NCI-H1930 (cell line): ENCODE measurements at places on chromosomes 5 and 9.
A peak's percentile ranks its signal among the peaks of the same experiment; 100 is the strongest.

GRCh38 chr9:93173365-93174051, 10.4 kb upstream of the WNK2 start:
- DNase-seq, result no peak

DNA sequence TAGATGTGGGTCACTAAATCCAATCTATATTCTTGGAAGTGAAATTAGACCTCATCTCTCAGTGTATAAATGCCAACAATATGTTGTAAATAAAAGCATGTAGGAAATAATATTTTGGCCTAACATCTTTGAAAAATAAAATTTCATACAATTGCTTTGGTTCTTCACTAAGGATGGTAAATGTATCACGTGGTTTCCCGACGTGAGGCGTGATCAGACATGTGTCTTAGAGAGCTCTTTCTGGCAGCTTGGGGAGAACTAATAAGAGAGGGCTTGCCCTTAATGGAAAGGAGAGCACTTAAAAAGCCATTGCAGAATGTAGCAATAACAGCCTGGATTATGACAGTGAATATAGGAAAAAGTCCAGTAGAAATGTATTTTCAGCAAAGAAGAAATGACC, 602.6 kb downstream of the CDH12 start:
- DNase-seq, result no peak

- DNase-seq, result peak; percentile 64
Observed at GRCh38 chr9:1871626-1872419, 143.3 kb upstream of the SMARCA2 start.

- DNase-seq, result no peak
Observed at GRCh38 chr5:173645890-173646574, 29.6 kb upstream of the BOD1 start.

DNA sequence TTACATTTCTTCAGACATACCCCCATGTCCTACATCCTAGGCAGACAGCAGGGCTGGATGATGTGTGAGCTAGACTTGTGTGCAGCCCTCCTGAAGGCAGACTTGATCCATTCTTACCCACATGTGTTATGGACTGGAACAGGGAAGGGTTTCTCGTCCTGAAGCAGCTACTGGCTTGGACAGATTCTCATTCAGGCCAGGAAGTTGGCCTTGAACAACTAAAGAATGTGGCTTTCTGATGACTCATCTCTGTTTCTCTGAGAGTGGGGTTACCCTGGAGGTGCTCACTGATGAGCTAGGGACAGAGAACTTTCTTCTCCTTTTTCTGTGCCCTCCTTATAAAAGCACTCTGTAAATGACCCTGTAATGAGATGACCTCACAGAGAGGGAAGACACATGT, 246.5 kb downstream of the PCSK5 start:
- DNase-seq, result no peak

- DNase-seq, result peak; percentile 75
Observed at GRCh38 chr5:27015758-27016157, 22.6 kb downstream of the CDH9 start.

DNA sequence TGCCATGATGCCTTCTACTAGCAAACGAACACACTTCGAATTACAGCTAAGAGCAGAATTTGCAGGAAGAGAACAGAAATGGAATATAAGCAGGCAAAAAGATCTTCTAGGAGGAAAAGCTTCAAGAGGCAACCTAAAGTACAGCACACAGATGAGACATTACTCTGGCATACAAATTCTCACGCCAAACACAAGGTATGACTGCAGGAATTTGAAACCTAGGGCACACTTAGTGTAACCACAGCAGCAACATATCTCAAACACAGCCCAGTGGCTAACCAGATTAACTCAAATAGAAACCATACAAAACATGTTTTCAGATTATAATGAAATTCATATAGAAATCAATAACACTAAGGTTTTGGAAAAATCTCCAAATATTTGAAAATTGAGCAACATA, 481.0 kb upstream of the RGMB start:
- no peak for DNase-seq

DNA sequence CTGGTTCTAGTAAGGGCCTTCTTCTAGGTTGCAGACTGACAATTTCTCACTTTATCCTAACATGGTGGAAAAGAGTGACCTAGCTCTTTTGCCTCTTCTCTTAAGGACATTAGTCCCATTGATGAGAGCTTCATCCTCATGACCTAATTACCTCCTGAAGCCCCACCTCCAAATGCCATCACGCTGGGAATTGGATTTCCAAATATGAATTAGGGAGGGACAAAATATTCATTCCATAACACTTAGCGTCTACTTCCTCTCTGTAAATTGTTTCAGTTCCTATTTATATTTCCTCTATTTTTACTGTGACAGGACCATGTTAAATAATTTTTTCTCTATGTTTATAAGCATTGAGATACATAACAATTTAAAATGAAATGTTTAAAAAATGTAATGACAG, 408.8 kb downstream of the CDH10 start:
- no peak for DNase-seq

DNA sequence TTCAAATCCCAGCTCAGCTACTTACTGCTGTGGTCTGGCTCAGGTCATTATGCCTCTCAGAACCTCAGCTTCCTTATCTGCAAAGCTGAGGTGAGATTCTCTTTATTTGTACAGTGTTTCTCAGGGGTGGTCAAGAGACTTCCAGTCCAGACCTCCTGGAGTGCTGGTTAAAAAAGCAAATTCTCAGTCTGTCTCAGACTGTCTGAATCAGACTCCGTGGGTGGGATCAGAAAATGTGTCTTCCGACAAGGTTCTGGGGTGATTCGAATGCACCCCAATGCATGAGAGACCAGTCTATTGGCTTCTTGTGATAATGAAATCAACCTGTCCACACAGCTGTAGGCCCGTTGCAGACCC, 137.7 kb upstream of the SMIM23 start:
- DNase-seq, result no peak

- no peak for DNase-seq
Observed at GRCh38 chr5:73641811-73642210, 15.8 kb downstream of the ARHGEF28 start.

GRCh38 chr5:82022499-82022898, 50.7 kb downstream of the ATG10 start:
- no peak for DNase-seq

GRCh38 chr9:84688956-84689355, 19.4 kb downstream of the NTRK2 start:
- no peak for DNase-seq

DNA sequence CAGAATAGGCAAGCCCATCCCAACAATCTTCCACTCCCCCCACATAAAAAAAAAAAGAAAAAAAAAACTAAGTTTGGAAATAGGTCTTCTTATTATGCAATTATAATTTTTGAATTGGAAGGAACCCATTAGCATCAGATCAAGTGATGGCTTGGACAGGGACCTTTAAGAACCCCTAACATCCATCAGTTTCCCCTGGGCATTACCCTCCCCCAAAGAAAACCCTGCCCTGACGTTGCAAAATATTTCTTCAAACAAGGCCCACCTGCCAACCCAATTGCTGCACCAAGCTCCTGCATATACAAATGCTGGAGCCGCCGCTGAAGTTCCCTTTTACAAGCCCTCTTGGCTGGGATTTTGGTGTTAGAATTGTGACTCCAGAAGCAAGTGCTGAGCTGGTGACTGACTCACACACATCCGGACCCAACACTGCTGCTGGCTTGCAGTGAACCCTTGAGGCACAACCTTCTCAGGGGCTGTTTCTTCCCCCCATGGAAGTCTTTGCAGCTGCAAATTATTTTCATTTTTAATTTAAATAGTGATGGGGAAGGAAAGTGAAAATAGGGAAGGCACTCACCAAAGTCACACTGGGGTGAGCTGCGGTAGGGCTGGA, 56.1 kb upstream of the AFAP1L1 start:
- DNase-seq, result no peak

DNA sequence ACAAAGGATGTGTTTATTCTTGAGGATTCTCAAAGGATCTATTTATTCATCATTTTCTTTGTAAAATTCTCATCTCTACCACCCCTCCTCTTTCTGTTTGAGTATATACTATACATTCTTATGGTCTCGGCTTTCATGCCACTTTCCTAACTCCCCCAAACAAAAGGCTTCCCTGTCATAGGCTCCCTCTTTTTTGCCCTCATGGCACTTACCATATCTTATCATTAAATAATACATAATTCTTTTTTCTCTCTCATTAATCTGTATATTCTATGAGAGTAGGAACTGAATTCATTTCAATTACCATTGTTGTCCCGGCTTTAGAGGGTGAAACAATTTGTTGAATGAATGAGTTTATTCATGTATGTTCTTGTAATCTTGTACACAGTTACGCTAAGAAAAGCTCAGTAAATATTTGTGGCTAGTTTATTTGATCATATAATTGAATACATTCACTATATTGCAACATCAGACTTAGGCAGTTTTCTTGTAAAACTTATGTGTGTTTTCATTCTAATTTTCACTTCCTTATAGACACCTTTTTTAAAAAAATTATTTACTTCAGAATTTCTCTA, 254.6 kb downstream of the EDIL3 start:
- no peak for DNase-seq

DNA sequence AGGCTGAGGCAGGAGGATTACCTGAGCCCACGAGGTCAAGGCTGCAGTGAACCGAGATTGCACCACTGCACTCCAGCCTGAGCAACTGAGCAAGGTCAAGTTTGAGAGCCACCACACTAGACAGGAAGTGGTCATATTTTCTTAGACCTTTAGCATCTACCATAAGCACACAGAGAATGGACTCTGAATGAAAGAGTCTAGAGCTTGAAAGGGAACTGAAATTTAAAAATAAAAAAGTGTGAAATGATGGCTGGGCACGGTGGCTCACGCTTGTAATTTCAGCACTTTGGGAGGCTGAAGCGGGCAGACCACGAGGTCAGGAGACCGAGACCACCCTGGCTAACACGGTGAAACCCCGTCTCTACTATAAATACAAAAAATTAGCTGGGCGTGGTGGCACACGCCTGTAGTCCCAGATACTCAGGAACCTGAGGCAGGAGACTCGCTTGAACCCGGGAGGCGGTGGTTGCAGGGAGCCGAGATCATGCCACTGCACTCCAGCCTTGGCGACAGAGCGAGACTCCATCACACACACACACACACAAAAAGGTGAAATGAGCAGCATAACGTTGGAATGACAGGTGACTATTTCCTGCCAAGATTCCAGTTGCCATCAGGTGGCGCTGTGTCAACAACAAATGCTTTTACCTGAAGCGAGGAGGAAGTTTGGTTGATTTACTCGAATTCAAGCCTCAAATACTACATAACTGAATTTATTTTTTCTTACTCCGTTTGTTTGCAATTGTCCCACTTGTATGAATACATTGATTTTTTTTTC, 21.3 kb upstream of the AK3 start:
- peak; percentile 68 for DNase-seq

DNA sequence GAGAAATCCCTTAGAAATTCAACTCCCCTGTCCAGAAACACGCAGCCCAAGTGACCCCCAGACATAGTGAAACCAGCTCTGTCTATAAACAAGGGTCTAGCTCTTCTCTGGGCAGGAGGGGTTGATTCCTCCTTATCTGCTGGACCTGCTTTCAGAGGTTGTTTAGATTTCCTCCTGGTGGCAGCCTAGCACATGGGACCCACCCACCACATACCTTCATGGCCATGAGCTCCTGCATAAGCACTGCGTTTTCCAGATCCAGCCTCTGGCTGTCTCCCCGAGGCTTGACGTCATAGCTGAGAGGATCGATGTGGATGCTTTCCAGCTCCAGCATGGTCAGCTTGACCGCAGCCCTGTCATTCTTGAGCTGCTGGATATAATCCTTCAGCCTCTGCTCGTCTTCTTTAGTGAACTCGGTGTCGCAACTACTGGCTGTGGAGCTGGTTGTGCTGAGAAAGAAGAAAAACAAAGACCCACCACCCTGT, 77.0 kb downstream of the DCP2 start:
- no peak for DNase-seq

- DNase-seq, result no peak
Observed at GRCh38 chr9:110464321-110464720, 115.2 kb downstream of the SVEP1 start.

DNA sequence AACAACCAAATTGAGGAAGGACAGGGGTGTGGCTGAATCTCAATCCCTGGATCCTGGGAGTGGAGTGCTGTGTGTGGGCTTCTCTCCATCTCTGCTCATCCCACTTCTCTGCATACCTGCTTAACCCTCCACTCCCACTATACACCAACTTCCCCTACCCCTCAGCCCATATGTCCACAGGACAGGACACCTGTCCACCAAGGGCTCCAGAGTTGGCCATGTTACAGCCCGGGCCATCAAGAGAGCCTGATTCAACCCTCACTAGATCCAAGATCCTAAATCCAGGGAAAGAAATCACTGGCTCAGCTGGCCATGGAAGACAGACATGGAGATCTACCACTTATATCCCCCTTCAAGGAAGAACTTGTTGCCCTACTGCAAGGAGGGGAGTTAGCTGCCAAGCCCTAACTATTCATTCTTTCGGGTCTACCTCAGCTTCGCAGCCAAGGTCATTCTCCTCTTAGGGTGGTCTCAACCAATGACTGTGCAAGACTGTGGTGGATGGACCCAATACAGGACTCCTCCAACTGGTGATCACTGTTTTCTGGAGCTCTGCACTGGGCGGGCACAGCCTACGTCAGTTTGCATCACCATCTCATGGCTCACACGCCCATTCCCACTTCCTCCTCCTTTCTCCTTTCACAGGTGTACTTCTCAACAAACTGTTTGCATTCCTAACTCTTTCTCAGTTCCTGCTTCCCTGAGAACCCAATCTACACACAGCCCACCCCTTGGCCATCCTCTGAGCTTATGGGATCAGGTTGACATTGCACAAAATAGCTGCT, 53.7 kb upstream of the ZBTB43 start:
- no peak for DNase-seq

DNA sequence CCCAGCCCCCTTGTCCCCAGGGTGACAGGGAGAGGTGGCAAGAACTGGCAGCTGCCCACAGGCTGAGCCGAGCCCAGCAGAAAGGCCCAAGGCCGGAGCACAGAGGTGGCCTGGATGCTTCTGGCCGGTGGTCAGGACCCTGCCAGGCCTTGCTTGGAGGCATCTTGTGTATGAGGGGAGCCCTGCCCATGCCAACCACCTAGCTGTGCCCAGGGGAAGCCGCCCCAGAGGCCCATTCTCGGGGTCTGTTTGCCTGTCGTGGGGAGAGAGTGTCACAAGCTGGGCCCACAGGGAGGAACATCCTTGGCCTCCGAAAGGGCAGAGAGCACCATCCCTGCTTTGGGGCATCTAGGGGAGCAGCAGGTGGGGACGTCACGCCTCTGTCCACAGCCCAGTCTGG, 10.0 kb downstream of the NKD2 start:
- DNase-seq, result no peak

DNA sequence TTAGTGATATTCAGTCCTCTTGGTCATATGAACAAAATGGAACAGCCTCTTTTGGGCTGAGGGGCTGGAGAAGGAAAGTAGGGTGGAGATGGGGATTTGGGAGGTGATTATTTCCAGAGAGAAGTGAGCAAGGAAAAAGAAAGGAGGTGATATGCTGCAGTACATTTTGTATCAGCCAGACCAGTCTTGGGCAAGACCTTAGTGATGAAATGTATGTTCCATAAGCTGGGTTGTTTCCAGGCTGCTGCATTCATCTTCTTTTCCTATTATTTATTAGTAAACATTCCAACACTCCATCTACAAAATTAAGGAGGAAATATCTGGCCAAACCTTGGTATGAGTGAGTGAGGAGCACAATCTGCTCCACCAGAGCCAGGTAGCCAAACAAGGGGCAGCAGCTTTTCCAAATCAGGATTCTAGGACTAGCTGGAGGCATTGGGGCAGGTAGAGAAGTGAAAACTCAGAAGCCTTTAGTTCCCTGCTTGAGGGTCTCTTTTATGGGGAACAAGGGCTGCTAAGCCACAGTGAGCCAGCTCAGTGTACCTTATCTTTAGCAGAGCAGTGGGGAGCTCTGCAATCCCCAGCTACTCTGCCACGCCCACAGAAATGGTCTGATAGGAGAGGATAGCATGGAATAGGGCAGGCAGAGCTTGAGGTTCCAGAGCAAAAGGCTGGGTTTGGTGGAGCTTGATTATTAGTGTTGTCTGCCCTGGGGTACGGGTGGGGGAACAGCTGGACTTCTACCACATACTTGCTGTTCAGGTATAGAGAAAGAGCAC, 19.5 kb downstream of the RAD1 start:
- no peak for DNase-seq
